Activated CD4-positive, alpha-beta T cell treated with anti-CD3 and anti-CD28 coated beads, Interleukin-2, amount 10 ng/mL, durations not matched to agents 7 days and 5 days (primary cell): ENCODE measurements at places on chromosomes 2 and 18.

- DNase-seq, result no peak
Observed at GRCh38 chr2:187478719-187479118, 30.7 kb upstream of the CALCRL start.

- no peak for DNase-seq
Observed at GRCh38 chr18:8031496-8031895, 464.4 kb downstream of the PTPRM start.

DNA sequence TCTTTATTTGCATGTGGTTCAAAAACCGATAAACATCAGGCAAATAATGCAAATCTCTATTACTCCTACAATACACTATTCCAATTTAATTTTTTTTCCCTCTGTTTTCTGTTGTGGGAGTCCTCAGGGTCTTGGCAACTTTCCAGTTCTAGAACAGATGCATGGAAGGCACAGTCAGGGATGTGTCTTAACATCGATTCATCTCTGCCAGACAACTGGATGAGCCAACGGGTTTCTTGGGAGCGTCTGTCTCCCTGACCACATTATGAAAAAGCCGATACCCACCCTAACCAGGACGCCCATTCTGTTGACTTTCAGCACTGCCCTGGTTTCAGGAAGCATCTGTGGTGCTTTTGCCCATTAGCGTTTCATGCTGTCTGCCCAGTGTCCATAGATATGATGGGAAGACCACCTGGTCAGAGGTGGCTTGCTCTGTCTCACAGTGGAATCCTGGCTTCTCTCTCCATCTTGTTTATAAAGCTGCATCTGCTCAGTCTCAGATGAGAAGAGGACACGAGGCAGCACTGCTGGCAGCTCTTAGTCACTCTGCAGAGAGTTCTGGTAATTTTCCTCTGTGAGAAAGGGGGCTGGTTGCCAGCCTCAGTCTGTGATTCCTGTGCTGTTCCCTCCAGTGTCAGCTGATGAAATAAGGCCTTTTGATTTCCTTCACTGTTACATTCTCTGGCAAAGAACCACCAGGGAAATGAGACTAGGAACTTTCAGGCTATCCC, 57.9 kb upstream of the KCNE4 start:
- DNase-seq, result no peak

GRCh38 chr2:46983065-46983801, 67.6 kb upstream of the MCFD2 start:
- no peak for DNase-seq

DNA sequence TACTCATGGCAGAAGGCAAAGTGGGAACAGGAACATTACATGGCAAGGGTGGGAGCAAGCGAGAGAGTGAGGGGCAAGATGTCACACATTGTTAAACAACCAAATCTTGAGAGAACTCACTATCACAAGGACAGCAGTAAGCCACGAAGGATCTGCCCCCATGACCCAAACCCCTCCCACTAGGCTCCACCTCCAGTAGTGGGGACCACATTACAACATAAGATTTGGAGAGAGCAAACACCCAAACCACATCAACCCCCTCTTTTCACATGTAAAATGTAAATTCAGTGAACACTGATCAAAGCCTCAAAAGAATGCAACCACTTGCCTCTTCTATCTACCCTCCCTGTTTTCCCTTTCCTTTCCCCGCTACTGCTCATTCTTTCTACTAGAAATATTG, 43.6 kb upstream of the TNP1 start:
- DNase-seq, result no peak

DNA sequence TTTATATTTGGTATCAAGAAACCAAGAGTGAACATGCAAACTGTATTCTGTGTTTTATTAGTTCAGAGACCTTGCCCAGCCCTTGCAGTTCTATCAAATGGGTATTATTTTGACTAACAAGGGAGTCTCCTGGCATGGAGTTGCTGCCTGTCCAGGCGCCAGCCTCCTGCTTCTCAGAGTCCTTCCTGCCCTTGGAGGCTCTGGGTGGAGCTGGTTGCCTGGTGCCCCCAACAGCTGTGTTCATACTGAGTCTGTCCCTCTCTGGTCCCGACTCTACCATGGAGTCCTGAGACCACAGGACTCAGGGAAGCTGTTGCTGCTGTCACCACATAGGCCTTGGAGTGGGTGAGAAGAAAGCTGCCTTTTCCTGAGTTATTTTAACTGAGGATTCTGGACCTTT, 26.3 kb upstream of the GREB1 start:
- no peak for DNase-seq
